Cortex of kidney (tissue), 1 donor: ENCODE measurements at places on chromosomes 6 and 20.

- DNase-seq = no peak
Measured at GRCh38 chr6:138533667-138534066, 34.4 kb upstream of the NHSL1 start.

GRCh38 chr6:151024597-151024996 lies 159.1 kb downstream of the MTHFD1L start:
- no peak for DNase-seq

DNA sequence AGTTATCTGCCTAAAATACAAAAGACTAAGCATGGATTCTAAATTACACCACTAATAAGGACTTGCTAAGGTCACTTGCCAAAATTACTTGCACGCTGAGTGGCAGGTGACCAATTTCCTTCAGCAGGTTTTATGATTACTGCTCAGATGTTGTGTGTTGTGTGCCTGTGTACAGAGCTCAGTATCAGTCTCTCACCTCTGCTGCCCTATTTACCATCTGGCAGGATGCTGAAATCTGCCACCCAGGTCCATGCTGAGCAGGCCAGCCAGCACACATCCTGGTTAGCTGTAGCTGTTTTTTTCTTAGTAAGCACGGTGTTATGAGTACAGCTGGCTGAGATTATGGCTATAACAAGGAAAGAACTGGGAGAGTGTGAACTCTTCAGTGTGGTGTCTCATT lies 34.0 kb downstream of the ELOVL4 start:
- DNase-seq = no peak

GRCh38 chr6:42168650-42169049 lies 4.5 kb upstream of the GUCA1A start:
- no peak for DNase-seq

- DNase-seq = no peak
Measured at GRCh38 chr6:69696273-69696672, 100.5 kb downstream of the LMBRD1 start.

GRCh38 chr20:53873230-53873604 lies 197.2 kb downstream of the BCAS1 start:
- DNase-seq = no peak

GRCh38 chr6:149842331-149842730 lies 21.8 kb downstream of the LRP11 start:
- DNase-seq = no peak

GRCh38 chr6:49531774-49532569 lies 18.5 kb upstream of the C6orf141 start:
- no peak for DNase-seq

DNA sequence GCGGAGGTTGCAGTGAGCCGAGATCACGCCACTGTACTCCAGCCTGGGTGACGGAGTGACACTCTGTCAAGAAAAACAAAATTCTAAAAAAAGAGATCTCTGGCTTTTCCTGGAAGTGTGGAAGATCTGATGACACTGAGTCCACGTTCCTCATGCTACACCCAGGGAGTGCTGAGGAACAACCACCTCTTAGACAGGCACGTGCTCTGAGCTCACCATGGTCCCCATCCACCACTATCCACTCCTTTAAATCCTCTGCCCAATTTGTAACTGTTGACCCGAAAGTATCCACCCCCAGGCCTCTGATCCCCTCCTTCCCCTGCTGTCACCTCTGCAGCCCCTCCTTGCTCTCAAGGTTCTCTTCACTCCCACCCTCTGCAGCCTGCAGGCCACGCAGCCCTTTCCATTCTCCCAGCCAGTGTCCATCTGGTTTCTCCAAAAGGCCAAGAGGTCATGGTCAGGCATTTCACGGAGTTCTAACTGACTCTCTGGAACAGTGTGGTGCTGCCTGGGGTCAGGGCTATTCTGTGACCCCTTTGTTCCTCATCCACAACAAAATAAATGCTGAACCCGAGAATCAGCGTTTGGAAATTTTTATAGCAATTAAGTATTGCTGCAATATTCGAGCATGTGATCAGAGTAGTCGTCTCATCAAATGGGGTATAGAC lies 88.8 kb downstream of the ATP9A start:
- no peak for DNase-seq

DNA sequence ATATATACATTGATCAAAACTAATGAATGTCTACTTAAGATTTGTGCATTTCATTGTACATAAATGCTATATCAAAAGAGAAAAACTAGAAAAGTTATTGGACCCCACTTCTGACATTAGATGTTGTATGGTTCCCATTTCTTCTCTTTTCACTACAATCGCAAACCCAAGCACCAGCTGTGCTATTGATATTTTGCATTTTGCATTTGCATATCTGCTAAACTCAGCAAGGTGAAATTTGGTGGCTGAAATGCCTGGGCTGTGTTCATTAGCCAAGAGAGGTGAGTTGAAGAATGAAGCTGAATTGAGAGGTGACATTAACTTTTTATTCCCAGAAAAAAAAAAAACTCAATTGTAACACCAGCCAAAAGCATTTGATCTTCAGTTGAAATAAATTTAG lies 232.1 kb upstream of the TENT5A start:
- no peak for DNase-seq

GRCh38 chr6:8000188-8000596 lies 64.0 kb downstream of the BLOC1S5 start:
- DNase-seq = no peak

DNA sequence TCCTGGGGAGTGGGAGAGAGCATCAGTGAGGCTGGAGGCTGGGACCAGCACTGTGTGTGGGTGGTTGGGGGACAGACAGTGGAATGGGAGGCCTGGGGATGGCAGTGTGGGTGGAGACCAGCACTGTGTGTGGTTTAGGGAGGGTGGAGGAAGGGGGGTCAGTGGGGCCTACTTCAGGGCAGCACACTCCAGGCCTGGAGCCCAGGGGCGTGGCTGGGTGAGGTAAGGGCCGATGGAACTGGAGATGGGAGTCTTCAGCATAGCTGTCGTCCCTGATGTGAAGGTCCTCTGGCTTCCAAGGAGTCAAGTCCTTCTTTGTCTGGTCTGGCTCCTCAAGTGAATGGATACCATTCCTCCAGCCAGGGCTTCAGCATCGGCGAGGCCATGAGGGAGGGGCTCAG lies 18.6 kb downstream of the KCNK17 start:
- no peak for DNase-seq

DNA sequence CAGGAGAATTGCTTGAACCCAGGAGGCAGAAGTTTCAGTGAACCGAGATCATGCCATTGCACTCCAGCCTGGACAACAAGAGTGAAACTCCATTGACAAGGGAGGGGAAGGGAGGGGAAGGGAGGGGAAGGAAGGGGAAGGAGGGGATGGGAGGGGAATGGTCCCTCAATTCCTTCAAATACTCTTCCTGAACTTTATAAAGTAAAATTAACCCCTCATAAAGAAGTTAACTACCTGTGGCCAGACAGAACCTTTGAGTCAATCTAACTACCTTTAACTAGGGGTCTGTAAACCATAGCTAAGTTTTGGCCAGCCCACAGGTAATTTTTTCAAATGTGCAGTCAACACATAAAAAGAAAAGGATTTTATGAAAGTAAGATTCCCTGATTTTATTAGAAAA lies 131.0 kb downstream of the ZMYND8 start:
- no peak for DNase-seq

DNA sequence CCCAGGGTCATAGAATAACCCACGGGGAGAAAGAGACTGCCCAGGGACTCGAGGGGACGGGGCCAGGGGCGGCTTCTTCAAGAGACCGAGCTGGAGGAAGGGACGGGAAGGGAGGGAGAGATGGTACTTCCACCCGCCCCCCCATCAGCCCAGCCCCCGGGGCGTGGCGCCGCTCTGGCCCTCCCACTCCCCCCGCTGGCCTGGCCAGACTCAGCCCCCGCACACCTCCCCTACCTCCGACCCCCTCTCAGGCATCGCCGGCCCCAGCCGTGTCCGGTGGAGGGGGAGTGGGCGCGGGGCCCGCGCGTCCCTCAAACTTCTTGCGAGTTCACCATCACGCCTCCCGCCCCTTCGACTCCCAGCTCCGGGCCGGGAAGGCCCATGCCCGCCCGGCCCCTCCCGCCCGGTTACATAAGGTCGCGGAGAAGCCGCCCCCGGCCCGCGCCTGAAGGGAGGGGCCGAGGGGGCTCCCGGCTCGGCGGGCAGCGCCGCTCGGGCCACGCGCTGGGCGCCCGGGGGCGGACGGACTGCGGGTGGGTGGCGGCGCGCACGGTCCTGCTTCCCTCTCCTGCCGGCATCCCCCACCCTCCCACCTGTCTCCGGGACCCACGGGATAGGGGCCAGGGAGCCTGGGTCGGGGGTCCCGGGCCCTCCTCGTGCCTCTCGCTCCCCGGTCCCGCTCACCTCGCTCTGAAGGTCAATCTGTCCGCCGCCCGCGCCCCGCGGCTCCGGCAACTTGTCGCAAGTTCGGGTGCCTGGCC lies 562 bp downstream of the TFEB start:
- no peak for DNase-seq

GRCh38 chr6:78832091-78832808 lies 35.1 kb upstream of the IRAK1BP1 start:
- DNase-seq = no peak

GRCh38 chr6:149834513-149835481 lies 29.4 kb downstream of the LRP11 start:
- no peak for DNase-seq

DNA sequence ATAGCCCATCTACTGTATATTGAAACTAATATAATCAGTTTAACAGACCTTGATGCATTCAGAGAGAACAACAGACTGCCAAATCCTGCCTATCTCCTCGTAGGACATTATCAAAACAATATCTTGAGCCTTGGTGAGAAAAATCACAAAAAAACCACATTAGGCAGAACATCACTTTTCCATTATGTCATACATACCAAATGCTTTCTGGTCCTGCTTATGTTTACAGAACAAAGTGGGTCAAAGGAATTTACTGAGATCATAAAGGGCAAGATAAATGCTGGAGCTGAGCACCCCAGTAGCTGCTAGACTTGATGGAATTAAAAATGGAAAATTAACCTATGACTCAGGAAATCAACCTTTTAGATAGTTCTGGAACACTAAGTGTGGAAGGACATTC lies 195.3 kb upstream of the KCNK16 start:
- no peak for DNase-seq

DNA sequence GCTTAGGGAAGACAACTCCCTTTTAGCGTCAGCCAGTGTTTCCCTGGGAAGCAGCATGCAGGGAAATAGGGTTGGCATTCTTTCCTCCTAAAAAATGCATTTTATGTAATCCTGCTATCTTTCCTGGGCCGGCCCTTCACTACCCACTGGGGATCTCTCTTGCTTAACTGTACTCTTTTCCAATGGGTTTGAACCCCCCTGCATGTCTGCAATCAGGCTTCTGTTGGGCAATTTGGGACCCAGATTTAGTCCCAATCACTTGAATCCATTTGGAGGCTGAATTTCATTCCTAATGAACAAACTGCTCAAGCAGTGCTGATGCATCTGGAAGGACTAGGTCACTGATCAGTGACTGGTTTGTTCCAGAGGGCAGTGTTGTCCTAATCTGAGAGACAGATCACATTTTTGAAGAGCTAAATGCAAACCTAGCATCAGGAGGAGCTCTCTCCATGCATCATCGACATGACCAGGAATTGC lies 152.0 kb downstream of the TSHZ2 start:
- DNase-seq = no peak

- no peak for DNase-seq
Measured at GRCh38 chr6:33824461-33825154, 20.8 kb upstream of the MLN start.

DNA sequence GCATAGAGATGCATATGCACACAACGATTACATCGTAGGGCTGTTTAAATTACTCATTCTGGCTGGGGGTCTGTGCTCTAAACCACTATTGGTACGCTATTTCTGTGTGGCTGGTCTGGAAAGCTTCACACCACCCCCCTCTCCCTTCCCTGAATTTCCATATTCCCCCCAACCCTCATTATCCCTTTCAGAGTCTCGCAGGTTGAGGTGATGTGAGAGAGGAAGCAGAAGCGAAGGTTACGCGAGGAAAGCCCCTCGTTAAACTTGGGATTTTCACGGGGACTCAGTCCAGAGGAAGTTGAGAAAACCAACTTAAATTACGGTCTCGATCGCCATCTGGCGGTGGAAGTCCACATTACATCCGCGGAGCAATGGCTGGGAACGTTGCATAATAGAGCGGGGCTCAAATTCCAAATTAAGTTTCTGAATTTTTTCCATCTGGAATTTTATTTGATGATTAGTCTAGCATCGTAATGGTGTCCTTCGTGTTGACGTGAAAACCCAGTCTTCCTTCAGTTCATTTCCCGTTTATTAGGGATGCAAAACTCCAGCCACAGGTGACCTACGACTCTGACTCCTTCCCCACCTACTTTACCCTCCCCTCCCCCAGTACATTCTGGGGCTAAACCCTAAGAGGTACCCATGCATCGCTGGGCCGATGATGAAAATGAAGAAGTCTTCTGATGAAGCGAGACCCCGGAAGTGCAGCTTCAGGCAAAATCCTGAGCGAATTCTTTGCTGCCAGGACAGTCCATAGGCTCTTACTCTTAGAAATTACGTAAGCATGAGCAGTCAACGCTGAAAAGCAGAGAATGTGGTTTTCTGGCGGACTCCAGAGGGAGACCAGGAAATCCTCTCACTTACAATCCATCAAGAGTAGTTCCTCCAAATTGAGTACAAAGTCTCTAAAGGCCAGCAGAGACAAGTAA lies 19.7 kb downstream of the HLA-DOB start:
- no peak for DNase-seq

DNA sequence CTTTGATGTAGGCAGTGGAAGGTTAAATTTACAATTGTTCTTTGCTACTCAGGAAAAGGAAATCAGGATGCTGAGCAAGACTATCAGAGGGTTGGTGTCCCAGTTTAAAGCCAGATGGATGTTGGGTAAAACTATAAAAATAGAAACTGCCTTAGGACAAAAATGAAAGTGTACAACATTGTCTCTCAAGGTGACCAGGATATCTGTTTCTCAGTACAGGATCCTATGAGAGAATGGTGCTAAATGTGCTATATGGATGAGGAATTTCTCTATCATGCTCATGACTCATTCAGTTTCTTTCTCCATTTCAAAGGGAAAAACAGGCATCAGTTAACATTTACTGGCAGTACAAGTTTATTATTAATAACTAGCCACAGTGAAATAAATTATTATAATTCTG lies 534.2 kb upstream of the GJE1 start:
- DNase-seq = no peak

- DNase-seq = no peak
Measured at GRCh38 chr6:129749749-129750120, 39.8 kb upstream of the ARHGAP18 start.
